ENCODE measurements at places on chromosomes 11 and 22. TPM values are rescaled to one million over a fixed set of nuclear protein-coding genes. Genes with fewer than 3 reads are reported as not detected.

DNA sequence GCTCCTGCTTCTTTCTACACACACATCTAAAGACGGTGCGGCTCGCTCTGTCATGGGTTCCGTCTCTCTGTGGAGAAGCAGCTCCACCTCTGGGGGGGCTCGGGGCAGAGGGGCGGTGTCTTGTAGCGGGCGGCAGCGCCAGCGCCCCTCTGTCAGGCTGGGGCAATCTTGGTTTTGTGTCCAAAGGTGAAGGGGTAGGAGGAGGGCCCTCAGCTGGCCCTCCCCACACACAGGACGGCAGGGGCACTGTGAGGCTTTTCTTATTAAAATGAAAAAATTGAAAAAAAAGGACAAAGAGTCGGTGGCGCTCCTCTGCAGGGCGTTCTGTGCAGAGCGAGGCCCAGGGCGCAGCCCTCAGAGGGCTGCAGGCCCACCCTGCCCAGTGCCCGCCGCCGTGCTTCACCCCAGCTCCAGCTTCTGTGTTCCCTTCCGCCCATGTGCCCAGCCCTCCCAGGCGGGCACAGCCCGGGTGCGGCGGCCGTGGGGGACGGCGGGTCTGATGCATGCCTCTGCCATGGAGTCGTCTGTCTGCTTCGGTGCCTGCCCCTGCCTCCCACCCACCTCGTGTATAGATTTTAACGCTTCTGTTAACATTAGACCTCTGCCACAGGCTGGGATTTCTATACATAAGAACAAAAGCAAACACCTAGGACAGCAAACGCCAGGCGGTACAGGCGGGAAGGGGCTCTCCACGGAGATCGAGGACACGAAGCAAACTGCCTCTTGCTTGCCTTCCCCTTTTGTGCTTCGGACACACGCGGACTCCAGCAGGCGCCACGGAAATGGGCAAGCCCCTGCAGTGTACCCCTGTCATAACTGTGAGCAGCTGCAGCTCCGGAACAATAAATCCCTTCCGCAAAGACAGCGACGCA, 24.5 kb downstream of the MOB2 start:
- H3K4me3 ChIP-seq = no peak overlapping the region
- H3K27me3 ChIP-seq = no peaks in the 10 kb centered on the region
- no peak overlapping the region for H3K27ac ChIP-seq
- H3K4me1 ChIP-seq = no peaks in the 10 kb centered on the region
- H3K36me3 ChIP-seq = no peaks in the 10 kb centered on the region
- DNase-seq = no peak

DNA sequence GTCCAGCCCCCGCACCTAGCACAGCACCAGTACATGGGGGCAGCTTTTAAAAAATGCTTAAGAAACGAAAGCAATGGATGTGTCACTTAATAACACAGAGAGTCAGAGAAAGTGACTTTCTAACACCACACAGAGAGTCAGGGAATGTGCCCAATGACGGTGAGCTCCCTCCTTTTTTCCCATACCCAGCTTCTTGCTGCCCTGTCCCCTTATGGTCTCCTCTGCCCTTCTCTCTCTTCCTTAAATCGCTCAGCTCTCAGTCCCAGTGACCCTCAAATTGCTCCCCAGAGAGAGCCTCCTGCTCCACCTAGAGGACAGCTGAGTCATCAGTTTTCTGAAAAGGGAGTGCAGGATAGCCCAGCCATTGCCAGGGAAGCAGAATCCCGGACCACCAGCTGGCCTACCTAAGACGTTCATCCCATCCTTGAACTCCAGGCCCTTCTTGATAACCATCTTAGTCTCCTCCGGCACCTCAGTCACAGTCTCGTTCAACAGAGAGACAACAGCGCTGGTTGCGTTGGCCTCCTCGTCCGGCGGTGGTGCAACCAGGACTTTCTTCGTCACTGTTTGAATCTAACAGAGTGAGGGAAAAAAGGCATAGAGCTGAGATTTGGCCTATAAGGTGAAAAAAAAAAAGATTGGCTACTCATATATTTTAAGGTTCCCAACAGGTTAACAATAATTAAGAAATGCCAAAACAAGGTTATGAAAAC, 113.5 kb downstream of the SLC1A2 start:
- H3K36me3 ChIP-seq = no peaks in the 10 kb centered on the region
- peaks cover 24% of the 10 kb centered on the region for H3K4me1 ChIP-seq
- no peaks in the 10 kb centered on the region for H3K27me3 ChIP-seq
- no peak overlapping the region for H3K4me3 ChIP-seq

DNA sequence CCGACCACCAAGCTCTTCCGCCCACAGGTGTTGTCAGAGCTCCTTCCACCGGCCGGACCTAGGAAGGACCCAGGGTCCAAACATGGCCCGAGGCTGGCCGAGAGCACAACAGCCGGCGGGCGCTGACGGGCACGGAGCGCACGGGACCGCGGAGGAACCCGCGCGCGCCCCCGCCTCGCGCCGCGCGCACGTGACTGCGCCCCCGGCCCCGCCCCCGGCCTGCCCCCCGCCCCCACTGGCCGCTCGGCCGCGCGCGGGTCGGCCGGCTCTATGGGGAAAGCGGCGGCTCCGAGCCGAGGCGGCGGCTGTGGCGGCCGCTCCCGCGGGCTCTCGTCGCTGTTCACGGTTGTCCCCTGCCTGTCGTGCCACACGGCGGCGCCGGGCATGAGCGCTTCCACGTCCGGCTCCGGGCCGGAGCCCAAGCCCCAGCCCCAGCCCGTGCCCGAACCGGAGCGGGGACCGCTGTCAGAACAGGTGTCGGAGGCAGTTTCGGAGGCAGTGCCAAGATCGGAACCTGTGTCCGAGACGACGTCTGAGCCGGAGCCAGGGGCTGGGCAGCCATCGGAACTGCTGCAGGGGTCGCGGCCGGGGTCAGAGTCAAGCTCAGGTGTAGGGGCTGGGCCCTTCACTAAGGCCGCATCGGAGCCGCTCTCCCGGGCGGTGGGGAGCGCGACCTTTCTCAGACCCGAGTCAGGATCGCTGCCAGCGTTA, at the start of gene OSBP2:
TSS of gene OSBP2 (plus strand) at position 235 of the 711 bp plus-strand sequence. CDS start at position 271, 36 bp downstream.
- no peaks in the 10 kb centered on the region for H3K36me3 ChIP-seq
- no peaks in the 10 kb centered on the region for H3K27me3 ChIP-seq
- H3K4me1 ChIP-seq = peaks cover 10% of the 10 kb centered on the region
- H3K27ac ChIP-seq = no peak within 1 kb of the TSS
- DNase-seq = peak; percentile 23

The KRTAP5-9 gene
- not detected for total RNA-seq

- no peaks in the 10 kb centered on the region for H3K27me3 ChIP-seq
- no peak overlapping the region for H3K27ac ChIP-seq
- H3K4me3 ChIP-seq = no peak overlapping the region
- no peak for DNase-seq
These were observed 51.7 kb downstream of the TTC17 start for GRCh38 chr11:43410394-43410793.

GRCh38 chr22:46432164-46433068, 96.9 kb downstream of the TRMU start:
- no peak for DNase-seq
- H3K4me1 ChIP-seq = peaks cover 12% of the 10 kb centered on the region
- no peaks in the 10 kb centered on the region for H3K27me3 ChIP-seq

The GAS2 gene
- 3.3 TPM for total RNA-seq

- H3K4me1 ChIP-seq = no peaks in the 10 kb centered on the region
- no peaks in the 10 kb centered on the region for H3K27me3 ChIP-seq
- DNase-seq = no peak
- H3K4me3 ChIP-seq = no peak overlapping the region
- no peak overlapping the region for H3K27ac ChIP-seq
- H3K36me3 ChIP-seq = peaks cover 18% of the 10 kb centered on the region
These were observed 23.2 kb downstream of the PRR14L start for GRCh38 chr22:31726692-31727091.

The CHST1 gene
- not detected for total RNA-seq

- no peak overlapping the region for H3K27ac ChIP-seq
- no peaks in the 10 kb centered on the region for H3K36me3 ChIP-seq
- H3K4me3 ChIP-seq = no peak overlapping the region
- no peaks in the 10 kb centered on the region for H3K27me3 ChIP-seq
- no peaks in the 10 kb centered on the region for H3K4me1 ChIP-seq
These were observed 96.3 kb downstream of the C11orf65 start for GRCh38 chr11:108370990-108371389.

The OR52N2 gene
- total RNA-seq = not detected

- H3K4me3 ChIP-seq = no peak within 1 kb of the TSS
- no peaks in the 10 kb centered on the region for H3K4me1 ChIP-seq
- no peak for DNase-seq
These were observed at the start of gene FREY1 for GRCh38 chr11:45906965-45907611. Gene FREY1 (minus strand): TSS chr11:45907271. CDS start chr11:45907245, 26 bp downstream.

- H3K27me3 ChIP-seq = peaks cover 7% of the 10 kb centered on the region
- H3K36me3 ChIP-seq = no peaks in the 10 kb centered on the region
- peak overlapping the region; percentile 63 for H3K4me3 ChIP-seq
- no peak overlapping the region for H3K27ac ChIP-seq
These were observed 28.2 kb downstream of the DBX1 start for GRCh38 chr11:20131788-20132666.

The SYCE3 gene
- total RNA-seq = not detected

GRCh38 chr22:35524966-35525686, 15.5 kb upstream of the RASD2 start:
- no peak for DNase-seq
- H3K4me1 ChIP-seq = no peaks in the 10 kb centered on the region
- H3K27ac ChIP-seq = no peak overlapping the region
- no peak overlapping the region for H3K4me3 ChIP-seq
- H3K36me3 ChIP-seq = no peaks in the 10 kb centered on the region

DNA sequence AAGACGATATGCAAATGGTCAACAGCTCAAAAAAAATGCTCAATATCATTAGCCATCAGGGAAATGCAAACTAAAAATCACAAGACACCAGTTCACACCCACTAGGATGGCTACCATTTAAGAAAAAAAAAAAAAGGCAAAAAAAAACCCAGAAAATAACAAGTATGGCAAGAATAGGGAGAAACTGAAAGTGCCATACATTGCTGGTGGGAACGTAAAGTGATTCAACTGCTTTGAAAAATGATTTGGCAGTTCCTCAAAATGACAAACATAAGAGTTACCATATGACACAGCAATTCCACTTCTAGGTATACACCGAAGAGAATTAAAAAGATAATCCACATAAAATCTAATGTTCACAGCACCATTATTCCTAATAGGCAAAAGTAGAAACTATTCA, 47.5 kb downstream of the PICALM start:
- peaks cover 20% of the 10 kb centered on the region for H3K4me1 ChIP-seq
- DNase-seq = no peak
- H3K4me3 ChIP-seq = no peak overlapping the region
- peaks cover 13% of the 10 kb centered on the region for H3K36me3 ChIP-seq

The MS4A4E gene
- total RNA-seq = not detected

- H3K4me3 ChIP-seq = no peak overlapping the region
- no peaks in the 10 kb centered on the region for H3K36me3 ChIP-seq
- H3K27me3 ChIP-seq = no peaks in the 10 kb centered on the region
- DNase-seq = peak; percentile 10
- H3K4me1 ChIP-seq = no peaks in the 10 kb centered on the region
These were observed 43.6 kb upstream of the DDX6 start for GRCh38 chr11:118834427-118835028.

DNA sequence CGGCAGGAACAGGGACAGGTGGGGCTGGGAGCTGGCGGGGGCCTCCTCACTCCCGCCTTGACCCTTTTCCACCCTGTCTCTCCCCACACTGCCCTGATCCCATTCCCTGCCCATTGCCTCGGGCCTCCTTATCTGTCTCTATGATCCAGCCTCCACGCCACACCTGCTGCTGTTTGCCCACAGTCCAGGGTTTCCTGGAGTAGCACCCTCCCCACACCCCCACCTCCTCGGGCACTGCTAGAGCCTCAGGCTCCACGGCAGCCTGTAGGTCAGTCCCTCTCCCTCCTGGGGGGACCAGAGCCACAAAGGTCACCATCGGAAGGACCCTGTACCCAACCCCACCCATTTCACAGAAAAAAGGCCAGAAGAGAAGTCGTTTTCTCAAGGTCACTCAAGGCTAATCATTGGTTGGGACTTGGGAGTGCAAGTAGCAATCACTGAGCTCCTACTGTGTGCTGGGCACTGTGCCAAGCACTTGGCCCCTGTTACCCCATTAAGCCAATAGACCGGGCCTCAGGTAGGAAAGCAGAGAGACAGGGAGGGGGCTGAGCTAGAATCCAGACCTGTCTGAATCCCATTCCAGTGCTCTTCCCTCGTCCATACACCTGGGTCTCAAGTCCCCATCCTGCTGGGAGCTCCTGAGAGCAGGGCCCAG, 71.8 kb downstream of the PDE2A start:
- no peaks in the 10 kb centered on the region for H3K4me1 ChIP-seq
- no peak overlapping the region for H3K27ac ChIP-seq
- H3K36me3 ChIP-seq = no peaks in the 10 kb centered on the region
- H3K27me3 ChIP-seq = no peaks in the 10 kb centered on the region
- no peak for DNase-seq

GRCh38 chr11:80365076-80365725, 924.4 kb upstream of the TENM4 start:
- no peak overlapping the region for H3K27ac ChIP-seq
- H3K36me3 ChIP-seq = no peaks in the 10 kb centered on the region
- no peaks in the 10 kb centered on the region for H3K4me1 ChIP-seq
- DNase-seq = no peak
- H3K27me3 ChIP-seq = no peaks in the 10 kb centered on the region
- H3K4me3 ChIP-seq = no peak overlapping the region

The EMID1 gene
- total RNA-seq = not detected

The APOBEC3C gene
- total RNA-seq = 42.4 TPM

The NAALAD2 gene
- total RNA-seq = not detected

The B4GALNT4 gene
- 2.4 TPM for total RNA-seq

The NXPE2 gene
- total RNA-seq = not detected

GRCh38 chr11:83693306-83693992, 407.3 kb upstream of the CCDC90B start:
- no peaks in the 10 kb centered on the region for H3K36me3 ChIP-seq
- H3K4me1 ChIP-seq = no peaks in the 10 kb centered on the region
- no peak overlapping the region for H3K4me3 ChIP-seq
- H3K27me3 ChIP-seq = no peaks in the 10 kb centered on the region

DNA sequence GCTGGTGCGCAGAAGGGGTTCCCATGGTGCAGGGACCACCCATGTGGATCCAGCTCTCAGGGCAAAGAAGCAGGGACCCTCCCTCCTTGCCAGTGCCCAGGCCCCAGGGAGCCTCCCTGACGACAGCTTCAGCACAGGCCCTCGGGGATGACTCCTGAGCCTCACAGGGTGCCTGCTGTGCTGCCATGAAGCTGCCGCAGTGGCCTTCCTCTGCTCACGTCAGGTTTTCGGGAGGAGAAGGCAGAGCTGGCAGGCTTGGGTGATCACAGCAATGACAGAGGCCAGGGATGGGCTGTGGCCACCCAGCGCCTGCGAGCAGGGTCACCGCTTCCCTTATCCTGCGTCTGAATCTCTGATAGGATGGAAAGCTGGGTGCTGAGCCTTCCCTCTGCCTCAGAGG, 276.2 kb downstream of the BRD1 start:
- no peaks in the 10 kb centered on the region for H3K27me3 ChIP-seq
- no peak for DNase-seq
- H3K36me3 ChIP-seq = no peaks in the 10 kb centered on the region

The GGTLC2 gene
- not detected for total RNA-seq

DNA sequence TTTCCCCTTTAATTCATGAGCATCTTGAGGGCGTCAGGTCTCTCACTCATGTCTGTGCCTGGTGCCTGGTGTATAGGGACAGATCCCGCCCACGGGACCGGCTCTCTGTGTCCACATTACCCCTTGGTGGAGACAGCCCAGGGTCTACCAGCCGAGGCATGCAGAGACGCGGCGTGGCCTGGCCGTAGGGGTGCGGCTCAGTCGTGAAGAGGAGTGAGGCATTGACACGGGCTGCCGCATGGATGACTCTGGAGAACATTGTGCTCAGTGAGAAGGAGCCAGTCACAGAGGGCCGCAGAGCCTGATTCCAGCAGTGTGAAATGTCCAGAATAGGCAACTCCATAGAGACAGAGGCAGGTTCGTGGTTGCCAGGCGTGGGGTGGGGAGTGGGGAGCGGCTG, 209.8 kb downstream of the TBC1D22A start:
- H3K27ac ChIP-seq = no peak overlapping the region
- no peak for DNase-seq
- H3K27me3 ChIP-seq = no peaks in the 10 kb centered on the region
- H3K36me3 ChIP-seq = peaks cover 17% of the 10 kb centered on the region
- peaks cover 14% of the 10 kb centered on the region for H3K4me1 ChIP-seq
